ENCODE measurements at places on chromosomes 7 and 10.

- no peak for DNase-seq
Measured at GRCh38 chr10:71222601-71223346, 10.4 kb downstream of the UNC5B start.

DNA sequence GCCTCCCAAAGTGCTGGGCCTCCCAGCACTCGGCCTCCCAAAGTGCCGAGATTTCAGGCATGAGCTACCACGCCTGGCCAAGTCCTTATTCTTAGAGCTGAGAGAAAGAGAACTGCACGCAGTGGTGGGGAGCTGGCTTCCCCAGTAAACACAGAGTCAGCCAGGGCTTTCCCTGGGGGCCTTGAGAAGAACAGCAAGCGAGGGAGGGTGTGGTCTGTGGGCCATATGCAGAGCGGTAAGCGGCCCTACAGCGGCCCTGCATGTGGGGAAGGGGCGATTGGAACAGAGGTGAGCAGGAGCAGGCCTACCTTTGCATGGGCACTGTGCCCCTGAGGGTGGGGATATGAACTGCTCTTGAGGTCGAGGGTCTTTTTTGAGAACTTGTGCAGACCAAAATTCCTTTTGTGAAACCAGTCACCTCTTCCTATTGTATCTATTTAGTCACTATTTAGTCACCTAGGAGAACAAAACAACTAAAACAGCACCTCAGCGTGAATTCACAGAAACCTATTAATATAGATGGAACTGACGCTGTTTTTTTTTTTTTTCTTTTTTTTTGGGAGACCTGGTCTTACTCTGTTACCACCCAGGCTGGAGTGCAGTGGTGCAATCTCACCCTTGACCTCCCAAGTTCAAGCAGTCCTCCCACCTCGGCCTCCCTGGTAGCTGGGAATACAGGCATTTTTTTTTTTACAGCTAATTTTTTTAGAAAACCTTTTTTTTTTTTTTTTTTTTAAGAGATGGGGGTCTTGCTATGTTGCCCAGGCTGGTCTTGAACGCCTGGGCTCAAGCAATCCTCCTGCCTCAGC is 36.9 kb upstream of the SH2D4B start:
- peak; percentile 54 for DNase-seq

DNA sequence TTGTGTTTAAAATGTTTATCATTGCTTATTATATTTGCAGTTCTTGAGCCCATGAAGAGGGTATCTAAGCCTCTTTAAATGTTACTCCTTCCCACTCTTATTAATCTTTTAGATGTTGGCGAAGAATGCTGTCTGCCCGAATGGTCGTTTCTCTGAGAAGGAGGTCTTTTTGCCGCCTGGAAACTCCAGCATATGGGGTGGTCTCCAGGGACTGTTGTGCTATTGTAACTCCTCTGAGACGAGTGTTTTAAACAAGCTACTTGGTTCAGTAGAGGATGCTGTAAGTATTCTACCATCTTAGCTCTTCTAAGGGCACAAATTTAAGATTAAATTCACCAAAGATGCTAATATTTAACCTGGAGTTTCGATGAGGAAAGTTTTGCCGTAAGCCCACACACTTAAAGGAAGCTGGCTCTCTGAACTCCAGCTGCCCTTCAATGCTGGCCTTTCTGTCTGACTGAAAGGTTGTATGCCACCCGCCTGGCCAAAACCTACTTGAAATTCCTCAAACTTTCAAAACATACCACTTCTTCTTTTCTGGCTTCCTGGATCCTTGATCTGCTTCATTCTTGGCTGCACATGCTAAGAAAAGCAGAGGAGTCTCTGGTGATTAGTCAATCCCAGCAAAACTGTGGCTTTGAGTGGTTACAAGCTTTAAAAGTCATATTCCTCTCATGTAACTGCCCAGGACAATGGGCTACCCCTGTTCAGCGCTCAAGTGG is 74.7 kb downstream of the ABCA13 start:
- DNase-seq: no peak

GRCh38 chr7:106659166-106659962 is 1.6 kb downstream of the CCDC71L start:
- no peak for DNase-seq

DNA sequence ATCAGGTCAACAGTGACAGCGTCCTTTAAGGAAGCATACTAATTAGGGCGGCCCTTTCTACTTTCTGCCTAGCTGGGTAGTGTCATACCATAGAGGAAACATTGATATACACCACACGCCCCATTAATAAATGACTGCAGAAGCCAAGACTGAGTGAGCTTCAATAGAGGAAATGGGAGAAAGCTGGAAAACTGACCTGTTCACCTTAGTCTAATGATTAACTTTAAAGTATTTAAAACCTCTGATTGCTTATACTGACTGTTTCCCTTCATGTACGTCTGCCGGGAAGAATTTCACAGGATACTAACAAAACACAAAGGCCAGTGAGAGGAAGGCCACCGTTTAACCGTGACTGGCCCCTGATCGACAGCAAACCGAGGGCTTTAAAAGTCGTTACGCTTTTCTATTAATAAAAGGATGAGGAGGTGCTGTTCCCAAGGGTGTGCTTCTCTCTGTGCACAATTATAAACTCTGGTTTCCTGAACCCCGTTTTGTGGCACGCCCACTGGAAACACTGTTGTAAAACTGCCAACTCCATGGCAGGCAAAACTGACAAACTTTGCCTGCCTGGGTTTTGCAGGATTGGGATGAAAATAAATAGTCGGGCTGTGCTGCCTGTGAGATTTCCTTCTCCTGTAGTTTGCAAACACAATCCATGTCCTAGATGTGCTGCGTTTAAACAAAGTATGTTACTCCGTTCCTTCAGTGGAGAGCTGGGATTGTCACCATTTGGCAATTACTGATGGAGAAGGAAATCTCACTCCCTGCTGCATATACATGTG is 137.6 kb downstream of the NRP1 start:
- DNase-seq: no peak

DNA sequence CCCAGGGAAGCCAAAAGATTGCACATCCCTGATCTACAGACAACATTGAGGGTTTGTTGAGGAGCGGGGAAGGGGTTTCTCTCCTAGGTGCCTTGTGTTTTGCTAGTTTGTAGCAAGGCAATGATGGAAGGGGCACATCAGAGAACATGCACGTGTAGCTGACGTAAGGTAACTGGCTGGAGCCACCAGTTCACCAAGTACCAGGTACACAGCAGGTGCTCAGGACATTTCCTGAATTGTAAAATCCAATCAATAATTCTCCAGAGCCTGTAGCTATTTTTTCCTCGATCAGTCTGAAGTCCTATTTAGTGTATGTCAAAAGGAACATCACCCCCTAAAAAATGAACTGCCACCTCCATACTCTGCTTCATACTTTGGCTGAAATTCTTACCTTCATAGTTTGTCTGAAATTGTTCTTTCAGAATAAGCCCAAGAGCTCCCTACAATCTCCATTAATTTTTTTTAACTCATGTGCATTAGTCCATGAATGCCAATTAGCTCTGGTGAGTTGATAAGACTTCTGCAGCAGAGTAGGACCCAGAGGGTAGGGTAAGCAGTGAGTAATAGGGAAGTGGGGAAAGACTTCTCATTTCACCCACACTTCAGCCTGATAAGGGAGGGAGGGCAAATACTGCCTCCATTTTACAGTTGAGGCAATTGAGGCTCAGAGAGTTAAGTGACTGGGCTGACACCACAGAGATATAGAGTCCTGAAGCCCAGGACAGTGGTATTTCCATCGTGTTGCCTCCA is 36.0 kb upstream of the SLC26A3 start:
- DNase-seq: no peak
